Amniotic stem cell (primary cell): ENCODE measurements at places on chromosomes 5 and 9.

DNA sequence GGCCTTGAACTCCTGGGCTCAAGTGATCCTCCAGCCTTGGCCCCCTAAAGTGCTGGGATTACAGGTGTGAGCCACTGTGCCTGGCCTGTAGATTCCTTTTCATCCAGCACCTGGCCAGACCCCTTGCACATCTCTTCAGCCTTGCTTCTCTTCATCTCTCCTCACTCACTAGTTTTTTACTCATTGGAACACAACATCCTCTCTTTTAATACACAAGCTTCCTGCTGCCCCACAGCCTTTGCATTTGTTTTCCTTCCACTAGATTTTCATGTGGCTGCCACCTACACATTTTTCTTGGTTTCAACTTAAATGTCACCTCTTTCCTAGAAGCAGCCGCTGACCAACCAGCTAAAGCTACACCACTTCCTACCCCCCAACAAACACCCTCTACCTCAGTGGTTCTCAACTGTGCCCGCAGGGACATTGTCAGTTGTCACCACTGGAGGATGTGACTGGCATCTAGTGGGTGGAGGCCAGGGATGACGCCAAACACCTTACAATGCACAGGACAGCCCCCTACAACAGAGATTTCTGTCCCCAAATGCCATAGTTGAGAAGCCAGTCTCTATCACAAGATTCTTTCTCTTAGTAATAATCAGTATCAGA is 33.7 kb downstream of the HAVCR1 start:
- DNase-seq = no peak

- no peak for DNase-seq
These were observed 3.7 kb upstream of the CEL start for GRCh38 chr9:133058071-133058470.

DNA sequence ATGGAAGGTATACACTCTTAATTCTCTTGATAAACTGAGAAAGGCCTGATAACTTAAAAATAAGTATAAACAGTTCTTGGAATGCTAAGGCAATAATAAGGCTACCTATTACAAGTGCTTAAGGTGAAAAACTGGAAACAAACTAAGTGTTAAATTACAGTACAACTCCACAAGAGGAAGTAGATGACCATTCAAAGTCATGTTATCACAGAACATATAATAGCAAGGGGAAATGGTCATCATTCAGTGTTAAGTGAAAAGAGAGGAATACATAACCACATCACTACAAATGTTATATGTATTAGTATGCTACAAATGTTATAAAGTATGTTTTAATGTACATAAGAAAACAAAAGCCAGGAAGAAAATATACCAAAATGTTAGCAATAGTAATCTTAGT is 135.9 kb downstream of the CCDC192 start:
- DNase-seq = no peak

DNA sequence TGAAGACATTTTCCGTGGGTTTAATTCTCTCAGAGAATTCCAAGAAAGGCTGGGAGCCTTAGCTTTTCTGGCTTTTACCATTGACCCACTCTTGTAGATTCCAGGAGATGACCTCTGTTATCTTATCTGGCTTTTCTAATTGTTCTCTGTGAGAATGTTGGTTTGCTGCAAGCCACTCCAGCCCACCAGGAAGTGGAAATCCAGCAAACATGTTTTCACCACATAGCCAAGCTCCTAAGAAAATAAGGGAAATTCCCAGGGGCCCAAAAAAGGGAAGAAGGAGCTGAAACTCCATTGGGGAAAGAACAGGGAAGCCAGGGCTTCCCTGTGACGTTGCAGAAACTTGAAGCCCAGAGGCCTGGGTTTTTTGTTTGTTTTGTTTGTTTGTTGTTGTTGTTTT is 19.7 kb downstream of the GPR107 start:
- peak; percentile 13 for DNase-seq

GRCh38 chr5:143234162-143234842 is 169.2 kb downstream of the NR3C1 start:
- DNase-seq = no peak

- no peak for DNase-seq
These were observed 100.4 kb upstream of the TLE1 start for GRCh38 chr9:81789721-81790120.

DNA sequence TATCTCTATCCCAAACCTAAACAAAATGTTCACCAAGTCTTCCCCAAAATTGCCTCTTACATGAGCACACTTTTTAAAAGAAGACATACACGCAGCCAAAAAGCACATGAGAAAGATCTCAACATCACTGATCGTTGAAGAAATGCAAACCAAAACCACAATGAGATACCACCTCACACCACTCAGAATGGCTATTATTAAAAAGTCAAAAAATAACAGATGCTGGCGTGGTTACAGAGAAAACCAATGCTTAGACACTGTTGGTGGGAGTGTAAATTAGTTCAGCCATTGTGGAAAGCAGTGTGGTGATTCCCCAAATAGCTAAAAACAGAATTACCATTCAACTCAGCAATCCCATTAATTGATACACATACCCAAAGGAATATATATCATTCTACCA is 83.8 kb downstream of the SEMA5A start:
- DNase-seq = no peak
